GM10248 (cell line): ENCODE measurements at places on chromosomes 6 and 20.

DNA sequence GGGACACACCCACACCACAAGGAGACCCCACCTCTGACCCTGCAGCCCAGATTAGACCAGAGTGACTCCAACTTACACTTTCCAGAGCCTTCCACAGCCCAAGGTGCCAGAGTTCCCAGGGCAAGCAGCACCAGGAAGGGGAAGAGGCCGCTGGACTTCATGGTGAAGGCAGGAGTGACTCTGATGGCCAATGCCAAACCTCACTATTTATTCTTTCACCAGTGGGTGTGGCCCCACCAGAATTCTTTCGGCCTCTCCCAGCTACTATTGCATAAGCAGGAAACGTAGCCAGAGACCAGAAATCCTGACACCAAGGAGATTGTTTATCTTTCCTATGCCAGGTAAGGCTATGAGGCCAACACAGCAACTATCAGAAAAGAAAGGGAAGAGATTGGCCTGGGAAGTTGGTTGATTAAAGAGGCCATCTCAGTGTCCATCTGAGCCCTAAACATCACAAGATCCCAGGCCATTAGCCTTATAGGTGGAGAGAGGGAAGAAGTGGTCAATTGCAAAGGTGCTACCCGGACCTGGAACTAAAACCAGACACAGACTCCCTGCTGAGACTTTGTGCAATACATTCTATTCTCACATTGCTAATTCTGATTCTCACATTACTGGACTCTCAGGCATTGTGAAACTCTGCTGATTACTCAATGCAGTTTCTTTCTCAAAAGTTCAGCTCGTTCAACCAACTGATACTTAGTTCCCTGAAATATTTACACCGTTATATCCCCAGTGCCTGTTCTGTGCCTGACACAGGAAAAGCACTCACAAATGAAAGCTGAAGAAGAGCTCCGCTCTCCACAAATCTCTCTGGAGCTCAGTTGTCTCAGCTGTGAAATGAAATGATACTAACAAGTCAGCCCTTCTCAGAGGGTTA, at the start of gene SLPI:
SLPI (minus strand) TSS at position 182 of the 880 bp plus-strand sequence; CDS start at position 161, 21 bp downstream.
- peak; percentile 24 for DNase-seq

DNA sequence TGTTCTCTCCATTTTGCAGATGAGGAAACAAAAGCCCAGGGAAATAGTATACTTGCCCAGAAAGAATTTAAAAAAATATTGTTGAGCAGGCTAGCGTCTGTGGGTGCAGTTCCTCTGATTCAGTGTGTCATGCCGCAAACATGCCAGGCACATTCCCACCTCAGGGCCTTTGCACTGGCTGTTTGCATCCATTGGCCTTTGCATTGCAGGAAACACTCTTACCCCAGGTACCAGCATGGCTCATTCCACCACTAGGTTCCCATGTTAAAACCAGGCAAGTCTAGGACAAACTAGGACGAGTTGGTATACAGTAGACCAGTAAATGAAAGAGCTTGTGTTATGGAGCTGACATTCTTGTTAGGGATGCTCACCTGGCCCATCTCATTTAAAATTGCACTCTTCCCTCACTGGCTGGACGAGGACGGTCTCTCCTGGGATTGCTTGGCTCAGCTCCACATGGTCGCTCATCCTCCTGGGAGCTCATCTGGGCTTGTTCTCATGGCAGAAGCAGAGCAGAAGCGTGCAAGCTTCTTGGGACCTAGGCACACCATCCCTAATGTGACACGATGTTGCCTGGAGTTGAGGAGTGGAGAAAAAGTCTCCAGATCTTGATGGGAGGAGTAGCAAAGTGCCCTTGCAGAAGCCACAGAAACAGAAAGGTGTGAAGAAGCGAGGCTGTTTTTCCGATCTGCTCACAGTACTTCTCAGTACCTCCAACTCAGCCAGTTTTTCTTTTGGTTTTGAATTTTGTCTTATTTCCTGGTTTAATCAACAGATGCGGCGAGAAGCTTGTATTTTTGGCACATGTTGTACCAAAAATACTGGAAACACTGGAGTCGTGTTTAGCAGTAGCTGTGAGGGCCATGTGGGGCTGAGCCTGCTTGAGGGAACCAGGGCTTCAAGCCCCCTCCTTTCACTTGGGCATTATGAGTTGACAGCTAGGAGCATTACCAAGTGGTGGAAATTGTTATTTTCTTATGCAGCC, 13.9 kb downstream of the ZNF831 start:
- DNase-seq: no peak

DNA sequence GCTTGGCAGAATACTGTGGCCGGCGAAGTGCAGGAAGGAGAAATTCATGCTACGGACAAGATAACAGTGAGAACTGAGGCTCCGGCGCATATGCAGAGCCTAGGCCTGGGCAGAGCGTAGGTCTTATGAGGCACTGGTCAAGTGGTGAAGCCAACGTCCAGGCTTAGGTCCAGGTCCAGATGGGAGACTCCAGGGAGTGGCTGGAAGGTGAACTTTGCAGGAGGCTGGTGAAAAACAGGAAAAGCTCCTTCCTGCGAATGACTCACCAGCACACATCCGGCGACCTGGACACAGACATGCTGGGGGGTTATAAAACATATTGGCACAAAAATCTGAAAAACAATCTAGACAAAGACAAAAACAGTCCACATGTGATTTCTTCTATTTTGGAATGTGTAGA, 15.4 kb downstream of the C6orf141 start:
- DNase-seq: no peak

GRCh38 chr6:49607391-49607982, 29.2 kb downstream of the RHAG start:
- DNase-seq: no peak

- no peak for DNase-seq
Measured at GRCh38 chr20:63135411-63135810, 80.5 kb downstream of the YTHDF1 start.

- no peak for DNase-seq
Measured at GRCh38 chr6:151032034-151032433, 166.5 kb downstream of the MTHFD1L start.

DNA sequence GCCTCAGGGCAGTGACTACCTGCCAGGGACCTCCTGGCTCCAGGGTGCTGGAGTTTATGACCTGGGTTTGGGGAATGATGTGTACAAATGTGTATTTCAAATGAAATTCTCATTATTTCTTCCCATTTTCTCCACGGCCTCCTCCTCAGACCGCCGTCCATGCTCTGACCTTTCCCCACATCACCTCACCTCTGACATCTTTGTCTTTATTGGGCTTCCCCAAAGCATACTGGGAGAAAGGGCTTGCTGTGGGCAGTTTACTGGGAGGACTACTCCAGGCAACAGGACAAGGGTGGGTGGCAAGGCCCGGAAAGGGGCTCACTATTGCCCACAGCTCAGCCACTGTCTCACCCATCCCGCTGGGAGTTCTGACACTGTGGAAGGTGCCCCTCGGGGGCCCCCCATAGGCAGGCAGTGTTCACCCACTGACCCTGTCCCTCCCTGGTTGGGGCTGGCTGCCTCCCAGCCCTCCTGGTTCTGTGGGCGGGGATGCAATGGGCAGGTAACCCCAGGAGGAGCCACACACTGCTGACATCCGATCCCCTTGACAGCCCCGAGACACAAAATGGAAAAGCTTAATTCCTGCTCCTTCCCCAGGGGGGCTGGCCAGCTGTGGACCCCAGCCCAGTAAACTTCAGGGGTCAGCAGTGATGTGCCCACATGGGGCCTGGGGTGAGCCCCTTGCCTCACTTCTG, 39.8 kb upstream of the CST7 start:
- peak; percentile 15 for DNase-seq

- DNase-seq: no peak
Measured at GRCh38 chr6:168856914-168857313, 396.7 kb downstream of the THBS2 start.

DNA sequence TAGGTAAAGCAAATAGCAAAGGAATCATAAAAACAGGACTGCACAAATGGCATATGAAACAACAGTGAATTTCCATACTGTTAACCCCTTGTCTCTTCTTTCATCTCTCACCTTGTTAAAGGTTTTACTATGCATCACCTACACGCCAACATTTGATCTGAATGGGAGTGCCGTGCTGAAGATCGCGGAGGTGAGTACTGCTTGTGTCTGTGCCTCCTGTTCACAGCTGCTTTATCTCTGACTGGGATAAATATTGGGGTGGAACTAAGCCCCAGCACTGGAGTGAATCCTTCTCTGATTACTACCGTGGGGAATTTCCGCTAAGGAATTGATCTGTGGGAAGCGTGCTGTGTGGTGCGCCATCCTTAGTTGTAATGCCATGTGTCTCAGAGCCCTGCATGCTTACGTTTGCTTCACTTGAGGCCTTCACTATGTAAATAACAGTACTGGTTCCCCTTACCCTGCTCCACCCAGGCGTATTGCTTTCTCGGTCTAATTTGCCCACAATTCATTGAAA, 11.4 kb upstream of the PBOV1 start:
- DNase-seq: no peak

DNA sequence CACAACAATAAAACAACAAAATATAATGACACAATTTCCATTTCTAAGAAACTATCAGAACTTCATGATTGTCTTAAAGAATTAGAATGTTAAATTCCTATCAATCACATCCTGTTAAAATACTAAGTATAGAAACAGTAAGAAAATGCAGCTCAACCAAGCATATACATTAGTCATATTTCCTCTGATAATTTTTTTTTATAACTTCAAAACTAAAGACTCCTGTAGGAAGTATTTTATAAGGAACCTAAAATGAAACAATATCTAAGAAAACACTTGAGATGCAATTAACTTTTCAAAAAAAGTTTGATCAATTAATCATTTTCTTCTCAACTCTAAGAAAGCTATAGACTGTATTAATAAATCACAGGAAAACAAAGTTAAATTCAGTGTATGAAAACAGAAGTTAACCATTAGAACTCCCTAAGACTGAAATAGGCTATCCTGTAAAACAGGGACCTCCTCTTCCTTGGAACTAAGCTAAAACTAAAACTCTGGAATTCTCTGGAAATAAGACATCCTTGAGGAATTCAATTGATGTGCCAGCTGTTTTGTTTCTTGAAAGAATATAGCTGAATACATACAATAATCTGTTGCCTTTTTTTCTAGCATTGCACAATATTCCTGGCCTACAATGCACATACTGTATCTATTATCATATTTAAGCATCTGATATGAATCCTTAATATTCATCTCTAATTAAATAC, 19.8 kb downstream of the FKBP5 start:
- DNase-seq: no peak

DNA sequence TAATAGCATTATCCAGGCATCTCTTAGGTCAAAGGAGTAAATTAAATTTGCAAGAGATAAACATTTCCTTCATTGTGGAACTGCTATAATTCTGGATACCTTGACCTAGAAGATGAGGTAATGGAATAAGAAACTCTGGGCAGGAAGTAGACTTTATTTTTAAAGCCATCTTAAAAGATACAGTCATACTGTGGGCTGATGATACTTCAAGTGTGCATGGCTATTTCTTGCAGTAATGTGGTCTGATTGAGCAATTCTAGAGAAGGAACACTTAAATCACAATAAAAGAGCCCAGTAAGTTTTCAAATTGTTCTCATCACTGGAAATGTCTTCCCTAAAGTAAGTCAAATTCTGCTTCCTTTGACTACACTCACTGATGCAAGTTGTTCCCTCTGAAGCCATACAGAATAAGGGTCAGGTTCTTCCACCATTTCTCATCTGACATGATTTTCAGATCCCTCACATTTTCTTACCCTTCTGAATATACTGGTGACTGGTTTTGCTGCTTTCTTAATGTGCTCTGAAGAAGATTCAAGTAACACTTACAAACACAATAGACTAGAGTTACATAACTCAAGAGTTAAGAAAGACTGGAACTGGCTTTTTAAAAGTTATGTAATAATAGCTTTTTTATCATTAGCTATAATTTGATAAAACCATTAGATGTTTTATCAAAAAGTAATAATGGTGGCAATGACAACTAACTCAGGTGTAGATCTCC, 62.6 kb upstream of the TMEM244 start:
- no peak for DNase-seq

- no peak for DNase-seq
Measured at GRCh38 chr6:54426995-54427394, 118.8 kb downstream of the TINAG start.

- DNase-seq: peak; percentile 33
Measured at GRCh38 chr6:524803-525202, 132.1 kb downstream of the HUS1B start.

DNA sequence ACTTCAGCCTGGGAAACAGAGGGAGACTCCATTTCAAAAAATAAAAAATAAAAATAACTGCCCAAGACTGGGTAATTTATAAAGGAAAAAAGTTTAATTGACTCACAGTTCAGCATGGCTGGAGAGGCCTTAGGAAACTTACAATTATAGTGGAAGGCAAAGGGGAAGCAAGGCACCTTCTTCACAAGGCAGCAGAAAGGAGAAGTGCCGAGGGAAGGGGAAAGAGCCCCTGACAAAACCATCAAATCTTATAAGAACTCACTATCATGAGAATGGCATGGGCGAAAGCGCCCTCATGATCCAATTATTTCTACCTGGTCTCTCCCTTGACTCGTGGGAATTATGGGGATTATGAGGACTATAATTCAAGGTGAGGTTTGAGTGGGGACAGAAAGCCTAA, 95.5 kb upstream of the LGSN start:
- DNase-seq: no peak

GRCh38 chr6:163415620-163416556, 1.4 kb downstream of the QKI start:
- DNase-seq: peak; percentile 71

GRCh38 chr20:37381621-37382471, 35.9 kb downstream of the SRC start:
- DNase-seq: no peak

DNA sequence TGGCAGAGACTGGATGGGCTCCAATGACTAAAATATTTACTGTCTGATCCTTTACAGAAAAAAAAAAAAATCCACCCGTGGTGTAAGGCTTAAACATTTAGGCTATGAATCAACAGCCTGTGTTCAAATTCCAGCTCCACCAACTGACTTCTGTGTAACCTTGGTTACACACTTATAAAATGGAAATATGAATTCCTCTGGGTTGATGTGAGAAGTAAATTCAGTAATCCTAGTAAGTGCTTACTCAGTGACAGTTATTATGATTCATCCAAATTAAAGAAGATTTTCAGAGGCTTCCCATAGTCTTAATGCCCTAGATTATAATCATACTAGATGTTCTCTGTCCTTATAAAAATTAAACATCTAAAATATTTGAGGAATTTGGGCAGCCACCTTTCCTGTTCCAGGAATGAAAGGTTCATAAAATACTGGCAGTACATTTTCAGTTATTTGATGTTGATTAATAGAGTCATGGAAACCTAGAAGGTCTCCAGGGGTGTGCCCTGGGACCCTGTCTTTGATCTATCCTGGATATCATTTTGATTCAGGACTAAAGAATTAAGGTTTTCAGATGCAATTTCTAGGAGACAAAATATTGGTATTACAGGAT, 180.3 kb upstream of the ZNF217 start:
- DNase-seq: no peak

DNA sequence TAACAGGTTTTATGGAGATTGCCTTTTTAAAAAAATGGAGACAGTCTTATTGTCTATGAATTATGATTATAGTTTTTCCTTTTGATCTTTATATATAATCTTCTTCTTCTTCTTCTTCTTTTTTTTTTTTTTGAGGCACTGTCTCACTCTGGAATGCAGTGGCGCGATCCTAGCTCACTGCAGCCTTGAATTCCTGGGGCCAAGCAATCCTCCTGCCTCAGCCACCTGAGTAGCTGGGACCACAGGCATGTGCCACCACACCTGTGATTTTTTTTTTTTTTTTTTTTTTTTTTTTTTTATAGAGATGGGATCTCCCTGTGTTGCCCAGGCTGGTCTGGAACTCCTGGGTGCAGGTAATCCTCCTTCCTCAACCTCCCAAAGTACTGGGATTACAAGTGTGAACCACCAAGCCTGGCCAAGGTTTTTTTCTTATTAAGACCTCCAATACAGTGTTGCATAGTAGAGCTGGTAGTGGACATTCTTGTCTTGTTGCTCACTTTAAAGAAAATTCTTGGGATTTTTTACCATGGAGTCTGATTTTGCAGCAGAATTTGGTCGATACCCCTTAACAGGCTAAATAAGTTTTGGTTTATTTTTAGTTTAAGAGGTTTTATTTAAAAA, 46.5 kb downstream of the STK4 start:
- no peak for DNase-seq
